CD4-positive, alpha-beta T cell treated with Interleukin-17A for 1 hour (primary cell): ENCODE measurements at places on chromosomes 6 and 20.

DNA sequence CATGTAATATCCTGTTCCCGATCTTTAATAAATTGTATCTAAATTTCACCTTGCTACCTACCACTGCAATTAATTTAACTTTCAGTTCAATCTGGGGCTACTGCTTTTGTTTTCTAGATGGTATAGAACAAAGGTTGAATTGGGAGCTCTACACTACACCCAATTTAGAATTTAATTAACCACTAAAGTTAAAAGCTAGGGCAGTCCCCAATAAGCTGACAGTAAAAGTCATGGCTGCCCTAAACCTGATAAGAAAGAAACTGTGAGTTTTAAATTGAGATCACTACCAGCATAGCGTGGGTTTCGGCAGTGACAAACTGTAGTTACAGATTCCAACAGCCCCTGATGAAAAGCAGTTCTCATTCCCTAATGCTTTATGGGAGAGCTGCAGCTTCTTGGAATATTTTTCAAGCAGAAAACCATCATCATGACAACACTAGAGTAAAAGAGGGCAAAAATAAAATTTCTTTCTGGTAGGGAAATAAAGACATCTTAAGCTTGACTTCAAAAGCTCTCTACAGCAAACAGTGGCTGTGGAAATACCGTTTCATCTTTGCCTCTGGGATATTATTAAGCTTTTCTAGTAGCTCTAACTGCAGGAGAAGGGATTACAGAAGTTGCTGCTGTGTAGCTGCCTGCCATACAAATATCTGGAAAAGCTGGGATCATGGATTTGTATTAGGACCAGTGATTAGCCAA, 1372.1 kb downstream of the EPHA7 start:
- no peak for DNase-seq

DNA sequence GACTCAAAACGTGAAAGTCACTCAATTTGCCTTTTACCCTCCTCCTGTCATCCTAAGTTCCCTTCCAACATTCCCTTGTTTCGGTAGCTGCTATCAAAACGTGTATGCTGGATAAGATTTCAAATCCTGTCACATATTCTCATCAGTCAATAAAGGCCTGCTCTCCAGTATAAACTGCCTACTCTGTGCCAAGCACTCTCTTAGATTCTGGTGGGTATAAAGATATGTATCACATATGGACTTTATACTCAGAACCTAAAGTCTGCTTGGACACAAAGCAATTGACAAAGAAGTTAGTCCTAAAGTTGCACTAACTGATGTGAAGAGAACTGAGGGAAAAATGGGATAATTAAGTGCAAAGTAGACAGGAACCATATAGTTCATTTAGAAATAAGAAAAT, 476.6 kb upstream of the MARCKS start:
- no peak for DNase-seq

DNA sequence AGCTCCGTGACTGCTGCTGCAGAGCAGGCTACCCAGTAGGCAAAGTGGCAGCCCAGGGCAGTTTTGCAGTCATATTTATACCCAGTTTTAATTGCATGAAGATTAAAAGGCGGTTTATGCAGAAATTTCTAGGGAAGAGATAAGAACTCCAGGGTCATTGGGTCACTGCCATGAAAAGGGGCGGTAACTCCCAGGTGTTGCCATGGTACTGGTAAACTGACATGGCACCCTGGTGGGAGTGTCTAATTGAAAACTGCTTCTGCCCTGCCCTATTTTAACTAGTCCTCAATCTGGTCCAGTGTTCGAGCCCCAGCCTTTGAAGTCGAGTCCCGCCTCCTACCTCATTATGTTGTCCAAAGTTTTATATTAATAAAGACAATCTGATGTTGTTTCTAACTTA, 75.0 kb upstream of the FUCA2 start:
- no peak for DNase-seq

GRCh38 chr6:39439342-39440038, 117.0 kb upstream of the KCNK16 start:
- DNase-seq, result no peak

GRCh38 chr20:24783631-24784492, 165.2 kb upstream of the CST7 start:
- no peak for DNase-seq

DNA sequence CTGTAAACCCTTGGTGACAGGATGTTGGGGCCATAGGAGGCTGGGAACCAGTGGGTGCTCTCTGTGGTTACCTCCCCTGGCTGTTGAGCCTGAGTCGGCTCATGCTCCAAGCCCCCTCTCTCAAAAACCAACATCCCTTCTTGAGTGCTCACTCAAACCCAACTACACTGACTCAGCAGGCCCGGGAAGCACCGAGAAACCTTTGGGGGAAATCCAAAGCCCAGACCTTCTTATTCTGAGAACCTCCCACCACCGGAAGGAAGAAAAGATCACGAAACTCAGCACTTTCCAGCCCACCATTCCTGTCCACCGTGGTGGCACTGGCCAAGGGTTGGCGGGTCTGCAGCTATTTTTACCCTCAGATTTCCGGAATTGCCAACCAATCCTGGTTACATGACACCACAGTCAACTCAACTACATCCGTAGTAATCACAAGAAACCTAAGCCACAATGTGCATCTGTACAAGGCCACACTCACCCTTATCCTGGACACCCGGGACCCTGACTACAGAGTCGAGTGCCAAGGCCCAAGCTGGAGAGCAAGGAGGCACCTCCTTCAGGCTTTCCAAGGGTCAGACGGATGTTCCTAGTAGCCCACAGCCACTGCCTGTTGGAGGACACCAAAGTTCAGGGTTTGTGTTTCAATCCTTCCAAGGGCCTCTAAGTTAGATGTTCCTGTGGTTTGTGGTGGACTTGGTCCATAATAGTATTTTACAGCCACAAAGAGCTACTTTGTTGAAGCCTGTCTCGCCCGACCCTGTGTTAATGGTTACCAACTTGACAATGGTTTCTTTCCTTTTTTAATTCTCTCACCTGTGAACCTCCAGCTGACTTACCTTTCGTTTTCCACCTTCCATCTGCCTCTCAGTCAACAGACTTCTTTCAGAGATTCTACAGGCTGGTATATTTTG, 317.0 kb downstream of the CDC5L start:
- DNase-seq, result no peak

DNA sequence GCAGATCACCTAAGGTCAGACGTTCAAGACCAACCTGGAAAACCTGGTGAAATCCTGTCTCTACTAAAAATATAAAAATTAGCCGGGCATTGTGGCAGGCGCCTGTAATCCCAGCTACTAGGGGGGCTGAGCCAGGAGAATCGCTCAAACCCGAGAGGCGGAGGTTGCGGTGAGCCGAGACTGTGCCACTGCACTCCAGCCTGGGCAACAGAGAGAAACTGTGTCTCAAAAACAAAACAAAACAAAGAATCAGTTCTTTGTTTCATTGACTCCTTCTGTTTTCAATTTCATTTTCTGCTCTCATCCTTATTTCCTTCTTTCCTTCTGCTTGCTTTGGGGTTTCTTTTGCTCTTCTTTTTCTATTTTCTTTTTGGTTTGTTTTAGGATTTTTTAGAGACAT, 8.9 kb upstream of the TMEM14C start:
- DNase-seq, result no peak

- no peak for DNase-seq
These were observed 278.2 kb upstream of the SUPT3H start for GRCh38 chr6:45655745-45656476.

- peak; percentile 18 for DNase-seq
These were observed 38.1 kb downstream of the B4GALT5 start for GRCh38 chr20:49675368-49676151.

DNA sequence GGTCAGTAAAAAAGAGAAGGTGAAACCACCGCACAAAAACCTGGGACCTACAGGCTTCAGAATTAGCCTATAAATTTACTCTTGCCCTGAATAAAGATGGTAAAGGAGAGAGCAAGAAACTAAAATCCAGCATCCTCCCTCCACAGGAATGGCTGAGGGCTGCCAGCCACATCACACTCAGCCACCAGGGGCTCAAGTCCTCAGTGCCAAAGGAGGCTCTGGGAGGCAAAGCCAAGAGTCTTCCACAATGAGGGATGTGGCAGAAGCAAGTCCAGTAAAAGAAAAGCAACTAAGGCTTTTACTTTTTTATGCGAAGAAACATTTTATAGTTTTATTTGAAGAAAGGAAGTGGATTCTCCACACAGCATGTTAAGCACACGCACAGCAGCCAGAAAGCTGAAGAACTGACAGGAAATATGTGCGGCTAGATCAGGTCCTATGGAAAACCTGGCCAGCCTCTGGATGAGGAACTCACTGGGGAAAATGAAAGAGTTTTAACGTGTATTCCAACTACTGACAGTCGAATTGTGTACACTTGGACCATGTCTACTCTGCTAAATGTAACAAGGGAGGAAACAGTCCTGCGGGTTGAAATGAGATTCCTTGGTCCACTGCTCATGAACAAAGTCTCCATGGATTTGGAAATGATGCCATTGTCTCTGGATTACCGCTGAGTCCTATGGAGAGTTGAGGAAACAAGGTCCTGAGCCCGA, 219.4 kb upstream of the SSTR4 start:
- no peak for DNase-seq

DNA sequence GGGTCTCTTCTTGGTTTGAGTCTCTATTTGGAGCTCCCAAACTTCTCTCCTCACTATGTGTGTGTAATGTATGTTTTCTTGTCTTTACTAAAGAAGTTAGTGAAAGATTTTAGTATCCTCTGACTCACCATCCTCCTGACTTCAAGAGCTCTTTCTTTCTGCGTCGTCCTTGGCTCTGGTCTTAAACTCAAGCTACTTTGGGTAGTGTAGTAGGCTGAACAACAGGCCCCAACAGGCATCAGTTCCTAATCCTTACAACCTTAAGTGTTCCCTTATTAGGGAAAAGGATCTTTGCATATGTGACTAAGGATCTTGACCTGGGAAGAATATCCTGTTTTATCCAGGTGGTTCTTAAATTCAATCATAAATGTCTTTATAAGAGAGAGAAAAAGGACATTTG, 810.2 kb downstream of the MAFB start:
- DNase-seq, result no peak

DNA sequence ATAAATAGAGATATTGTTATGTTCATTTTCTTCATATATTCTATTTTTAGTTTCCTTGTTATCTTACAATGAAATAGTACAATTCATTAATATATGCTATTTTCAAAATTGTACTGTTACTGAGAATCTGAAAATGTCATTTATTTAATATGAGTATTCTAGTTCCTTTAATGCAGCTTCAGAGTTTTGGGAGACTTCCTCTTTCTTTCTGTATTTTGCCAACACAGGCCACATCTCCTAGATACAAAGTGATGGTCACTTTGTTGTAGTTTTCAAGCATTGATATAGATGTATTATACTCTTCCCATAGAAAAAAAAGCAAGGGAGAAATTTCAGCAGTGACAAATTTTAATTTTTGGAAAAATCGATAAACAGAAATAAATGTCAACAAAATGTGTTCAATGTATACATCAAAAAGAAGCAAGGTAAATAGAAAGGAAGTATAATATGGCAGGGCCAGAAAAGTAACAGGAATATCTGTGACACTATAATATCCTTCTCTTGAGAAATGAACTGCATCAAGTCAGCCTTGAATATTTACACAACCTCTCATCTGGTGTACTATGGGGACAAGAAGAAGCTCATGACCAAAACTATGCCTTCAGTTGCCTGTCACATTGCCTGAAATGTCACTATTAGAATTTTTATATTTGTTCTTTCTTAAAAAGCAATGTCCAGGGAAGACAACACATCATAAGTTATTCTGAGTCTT, 396.0 kb downstream of the TBC1D32 start:
- DNase-seq, result no peak

- DNase-seq, result no peak
These were observed 382.4 kb upstream of the ADGRB3 start for GRCh38 chr6:68252632-68253031.

GRCh38 chr6:90584636-90585255, 2.1 kb downstream of the MAP3K7 start:
- no peak for DNase-seq

GRCh38 chr6:111753573-111753972, 119.7 kb downstream of the FYN start:
- DNase-seq, result peak; percentile 50

GRCh38 chr6:128276311-128276710, 244.1 kb downstream of the PTPRK start:
- no peak for DNase-seq

DNA sequence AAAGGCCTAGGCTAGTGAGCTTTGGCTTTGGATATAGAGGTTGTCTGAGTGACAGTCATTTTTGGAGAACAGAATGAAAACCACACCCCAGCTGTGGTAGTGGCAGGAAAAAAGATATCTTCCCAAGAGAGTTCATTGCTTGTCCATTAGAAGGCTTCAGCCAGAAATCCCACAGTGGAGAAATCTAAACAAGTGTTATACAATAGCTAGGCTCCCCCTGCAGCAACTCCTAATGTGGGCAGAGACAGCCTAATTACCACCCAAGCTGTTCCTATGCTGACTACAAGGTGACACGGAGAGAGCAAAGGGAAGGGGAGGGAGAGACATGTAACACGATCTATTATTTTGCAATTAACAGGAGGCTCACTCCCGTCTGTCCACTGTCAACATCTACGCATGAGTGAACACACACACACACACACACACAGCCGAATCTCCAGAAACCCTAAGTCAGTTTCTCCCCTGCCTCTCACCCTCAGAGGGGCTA, 147.5 kb upstream of the TCF21 start:
- no peak for DNase-seq

DNA sequence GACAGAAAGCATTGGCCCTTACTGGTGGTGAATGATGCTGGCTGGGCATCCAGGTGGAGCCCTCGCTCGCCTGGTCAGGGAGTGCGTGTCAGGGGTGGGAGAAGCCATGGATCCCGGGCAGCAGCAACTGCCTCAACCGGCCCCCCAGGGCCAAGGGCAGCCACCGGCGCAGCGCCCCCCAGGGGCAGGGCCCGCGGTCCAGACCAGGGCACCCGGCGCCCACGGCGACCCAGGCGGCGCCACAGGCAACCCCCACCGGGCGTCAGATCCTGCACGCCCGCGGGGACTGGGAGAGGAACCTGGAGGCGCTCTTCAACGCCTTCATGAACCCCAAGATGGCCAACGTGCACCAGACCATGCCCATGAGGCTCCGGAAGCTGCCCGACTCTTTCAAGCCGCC, 101.7 kb upstream of the SAMD5 start:
- no peak for DNase-seq

GRCh38 chr6:106882601-106883518, 91.7 kb downstream of the CD24 start:
- DNase-seq, result no peak

- DNase-seq, result no peak
These were observed 5.2 kb upstream of the NNAT start for GRCh38 chr20:37515876-37516275.

DNA sequence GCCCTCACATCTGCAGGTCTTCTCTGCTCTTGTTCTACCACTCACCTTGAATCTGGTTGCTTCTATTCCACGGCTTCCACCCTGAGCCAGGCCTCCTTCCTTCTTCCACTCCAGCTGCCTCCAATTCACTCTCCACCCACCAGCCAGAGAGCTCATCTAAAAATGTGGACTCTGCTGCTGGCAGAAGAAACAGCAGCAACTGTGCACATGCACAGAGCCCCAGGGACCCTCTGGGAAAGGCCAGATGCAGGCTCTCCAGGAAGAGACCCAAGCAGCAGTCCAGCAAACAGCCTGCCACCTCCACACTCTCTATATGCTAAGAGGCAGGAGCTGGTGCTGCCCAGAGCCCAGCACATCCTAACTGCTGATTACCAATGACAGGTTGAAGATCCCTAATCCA, 162.6 kb upstream of the TOP1 start:
- no peak for DNase-seq

GRCh38 chr20:19304886-19305415, 92.5 kb downstream of the SLC24A3 start:
- no peak for DNase-seq

GRCh38 chr6:53441035-53441493, 92.3 kb upstream of the ELOVL5 start:
- DNase-seq, result no peak
